Nucleus accumbens (tissue), 56 donors: ENCODE measurements at places on chromosomes 7 and 10.

- DNase-seq = no peak
Measured at GRCh38 chr7:101629171-101629570, at the start of gene MYL10. Gene MYL10 (minus strand): TSS chr7:101629296. CDS start chr7:101629118, 178 bp downstream.

- DNase-seq = no peak
Measured at GRCh38 chr10:98568551-98568950, 121.8 kb upstream of the HPS1 start.

DNA sequence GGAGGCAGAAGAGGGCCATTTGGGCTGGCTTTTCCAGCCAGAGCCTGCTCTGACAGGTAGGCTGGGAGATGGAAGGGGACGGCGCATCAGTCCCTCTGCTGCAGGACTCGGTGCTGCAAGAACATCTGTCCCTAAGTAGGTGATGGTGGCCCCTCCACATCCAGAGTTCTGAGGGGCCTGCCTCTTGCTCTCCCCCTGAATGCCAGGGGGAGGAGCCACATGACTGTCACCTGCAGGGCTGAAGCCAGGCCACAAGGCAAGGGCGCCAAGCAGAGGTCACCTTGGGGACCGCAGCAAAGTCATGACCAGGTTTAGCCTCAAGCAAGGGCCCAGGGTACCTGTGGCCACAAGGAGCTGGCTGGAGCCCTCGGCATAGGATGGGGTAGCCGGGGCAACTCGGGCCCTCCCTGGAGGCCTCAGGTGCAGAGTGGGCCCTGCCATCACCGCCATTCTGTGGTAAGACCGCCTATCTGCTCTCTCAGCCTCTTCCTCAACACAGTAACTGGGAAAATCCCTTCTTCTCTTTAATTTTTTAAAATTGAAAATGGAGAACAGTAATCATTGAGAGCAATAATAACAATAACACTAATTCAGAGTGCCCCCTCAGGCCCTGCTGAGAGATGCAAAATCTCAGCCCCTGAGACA, 99.3 kb downstream of the FAM53B start:
- no peak for DNase-seq

GRCh38 chr7:40721342-40721949, 586.6 kb downstream of the SUGCT start:
- no peak for DNase-seq

GRCh38 chr10:89518108-89518507, 17.3 kb downstream of the SLC16A12 start:
- no peak for DNase-seq

GRCh38 chr7:363626-364025, 73.7 kb downstream of the FOXL3 start:
- DNase-seq = no peak

DNA sequence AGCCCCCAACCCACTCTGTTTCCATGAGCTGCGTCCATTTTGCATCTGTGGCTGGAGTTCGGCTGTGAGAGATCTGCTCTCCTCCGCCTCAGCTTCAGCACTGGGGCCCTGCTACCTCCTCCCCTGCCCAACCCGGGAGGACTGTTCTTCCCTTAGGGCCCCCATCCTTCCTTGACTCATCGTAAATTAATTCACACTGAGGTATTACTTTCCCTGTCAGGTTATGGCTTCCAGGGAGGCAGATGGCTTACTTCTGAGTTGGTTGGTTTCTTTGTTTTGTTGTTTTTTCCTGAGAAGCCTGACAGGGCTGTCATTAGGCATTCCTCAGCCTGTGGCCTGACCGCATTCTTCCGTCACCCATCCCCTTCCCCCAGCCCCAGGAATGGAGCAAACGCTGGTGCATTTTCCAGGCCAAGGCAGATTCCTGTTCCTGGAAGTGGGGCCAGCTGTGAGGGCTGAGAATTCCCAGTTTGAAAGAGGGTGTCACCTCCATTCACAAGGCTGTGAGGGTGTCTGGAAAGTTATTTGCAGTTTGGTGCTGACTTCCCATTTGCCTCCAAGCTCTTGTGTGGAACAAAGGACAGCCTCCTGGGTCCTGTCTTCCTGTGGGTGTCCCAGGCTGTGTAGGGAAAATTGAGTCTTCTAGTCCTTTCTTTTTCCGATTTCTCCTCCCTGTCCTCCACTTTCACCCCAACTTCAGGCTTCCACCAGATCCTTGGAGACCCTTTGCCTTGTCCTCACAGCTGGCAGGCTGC, 11.7 kb downstream of the CPA5 start:
- no peak for DNase-seq
